ENCODE measurements at places on chromosomes 13 and 19.

DNA sequence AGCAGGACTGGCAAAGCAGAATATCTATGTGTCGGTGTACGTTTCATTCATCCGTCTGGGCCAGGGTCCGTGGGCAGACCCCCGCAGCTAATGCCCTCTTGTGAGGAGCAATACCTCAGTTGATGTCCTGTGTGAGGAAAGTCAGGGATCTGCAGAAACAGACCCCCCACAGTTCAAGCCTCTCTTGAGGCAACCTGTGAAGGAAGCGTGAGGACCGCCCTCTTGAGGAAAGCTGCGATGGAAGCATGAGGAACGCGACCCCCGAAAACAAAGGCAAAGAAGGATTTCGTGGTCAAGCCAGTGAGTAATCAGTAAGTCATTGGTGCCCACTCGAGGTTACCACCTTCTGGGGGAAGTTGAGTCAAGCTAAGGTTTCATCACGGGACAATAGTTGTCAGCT is 20.9 kb upstream of the ZNF83 start:
- no peak for DNase-seq

DNA sequence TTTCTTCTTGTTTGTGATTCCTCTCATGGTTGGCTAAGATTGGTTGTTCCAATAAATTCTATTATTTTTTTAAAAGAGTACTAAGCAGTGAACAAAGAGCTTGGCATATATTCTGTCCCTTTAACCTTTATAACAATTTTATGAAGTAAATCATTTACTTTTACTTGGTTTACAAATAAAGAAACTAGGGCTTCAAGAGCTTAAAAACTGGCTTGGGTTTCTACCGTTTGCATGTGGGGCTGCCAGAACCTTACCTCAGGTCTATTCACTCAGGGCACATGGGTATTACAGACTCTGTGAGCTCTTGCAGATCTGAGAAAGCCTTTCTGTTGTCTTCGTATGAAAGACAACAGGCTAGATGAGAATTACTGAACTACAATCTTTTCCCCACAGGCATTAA is 13.3 kb downstream of the N4BP2L1 start:
- DNase-seq: no peak

DNA sequence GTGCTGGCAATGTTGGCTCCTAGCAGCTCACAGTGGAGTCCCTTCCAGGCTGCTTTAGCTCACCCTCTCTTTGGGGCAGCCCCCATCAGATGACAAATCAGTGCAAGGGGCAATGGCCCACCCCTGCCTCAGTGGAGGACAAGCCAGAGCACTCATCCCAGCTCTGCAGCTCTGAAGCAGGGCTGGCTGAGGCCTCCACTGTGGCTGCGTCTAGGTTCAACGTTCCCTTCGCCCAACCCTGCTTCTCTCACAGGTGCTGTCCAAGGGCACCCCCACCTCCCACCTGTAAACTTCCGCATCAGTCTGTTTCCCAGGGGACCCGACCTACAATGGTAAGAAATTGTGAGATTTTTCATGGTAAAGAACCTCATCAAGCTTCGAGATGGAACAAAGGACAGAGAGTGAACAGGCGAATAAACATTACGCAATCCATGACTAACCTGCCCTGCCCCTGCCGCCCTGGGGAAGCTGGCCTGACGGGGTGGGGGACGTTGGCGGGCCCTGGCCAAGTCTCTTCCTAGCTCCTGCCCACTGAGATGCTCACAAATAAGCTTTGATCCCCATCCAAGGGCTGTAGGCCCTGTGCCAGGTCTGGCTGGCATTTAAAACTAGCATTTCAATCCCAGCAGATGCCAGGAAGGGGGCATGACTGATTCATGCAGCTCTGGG is 40.5 kb downstream of the DZIP1 start:
- no peak for DNase-seq

- DNase-seq: no peak
Observed at GRCh38 chr19:33325920-33326319, 23.6 kb upstream of the CEBPA start.

GRCh38 chr19:43784981-43785808 is 4.4 kb upstream of the KCNN4 start:
- DNase-seq: peak; percentile 71

DNA sequence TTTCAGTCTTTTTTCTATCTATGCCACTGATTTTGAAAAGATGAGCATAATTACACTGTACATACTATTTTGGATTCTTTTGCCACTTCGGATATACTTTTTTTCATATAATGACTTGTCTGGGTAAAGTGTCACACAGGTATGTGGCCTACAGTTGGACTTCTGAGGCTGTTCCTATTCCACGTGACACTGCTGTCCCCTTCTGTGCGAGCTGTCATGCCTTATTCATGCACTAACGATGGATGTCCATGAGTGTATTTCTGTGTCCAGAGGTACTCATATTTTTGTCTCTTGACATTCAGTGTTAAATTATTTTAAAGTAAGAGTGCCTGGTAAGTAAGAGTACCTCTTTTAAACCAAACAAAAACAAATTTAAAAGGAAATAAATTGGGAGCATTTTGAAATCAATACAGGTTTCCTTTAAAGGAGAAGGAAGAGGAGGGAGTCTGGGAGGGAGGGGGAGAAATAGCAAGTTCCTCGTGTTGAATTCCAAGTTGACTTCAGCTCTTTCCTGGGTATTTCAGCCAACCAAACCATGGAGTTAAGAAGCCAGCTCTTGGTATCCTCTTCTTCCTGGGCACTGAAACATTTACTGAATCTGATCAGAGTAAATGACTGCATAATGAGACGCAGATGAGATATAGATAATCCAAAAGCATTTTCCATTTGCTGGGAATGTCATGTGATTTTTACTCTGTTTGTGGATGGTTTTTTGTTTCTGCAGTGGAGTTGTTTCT is 61.3 kb downstream of the TNFRSF19 start:
- DNase-seq: no peak

DNA sequence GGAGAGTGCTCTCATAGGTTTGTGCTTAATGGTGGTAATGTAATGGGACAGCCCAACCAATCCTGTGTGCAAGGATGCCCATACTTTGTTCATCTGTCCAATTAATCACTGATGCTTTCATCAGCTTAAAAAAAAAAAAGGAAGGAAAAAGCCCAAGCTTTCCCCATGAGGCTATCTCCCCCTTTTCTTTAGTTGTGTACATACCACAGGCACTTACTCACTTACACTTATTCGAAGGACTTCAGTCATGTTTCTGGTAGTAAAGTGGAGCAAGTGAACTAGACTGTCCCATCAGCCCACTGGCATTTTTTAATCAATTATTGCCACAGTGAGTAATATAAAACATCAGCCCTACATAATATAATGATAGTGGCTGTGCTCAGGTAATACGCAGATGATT is 183.5 kb upstream of the UFM1 start:
- peak; percentile 53 for DNase-seq

- no peak for DNase-seq
Observed at GRCh38 chr19:4684312-4685095, 14.4 kb upstream of the MYDGF start.

DNA sequence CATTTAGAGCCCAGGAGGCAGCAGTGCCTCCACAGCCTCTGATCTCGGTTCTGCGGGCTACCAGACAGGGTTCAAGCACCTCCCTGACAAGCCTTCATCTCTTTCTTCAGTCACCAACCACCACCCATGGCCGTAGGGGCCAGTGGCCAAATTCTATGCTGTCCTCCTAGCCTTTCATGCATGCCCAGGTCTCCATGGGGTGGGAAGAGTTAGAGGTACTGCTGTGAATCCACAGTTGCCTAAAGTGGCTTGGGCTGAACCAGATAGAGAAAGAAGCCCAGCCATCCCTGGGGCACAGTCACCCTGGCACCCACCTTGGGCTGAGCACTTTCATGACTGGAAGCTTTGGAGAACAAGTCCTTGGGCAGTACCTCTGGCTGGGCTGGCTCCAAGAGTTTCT is 97.4 kb downstream of the ZDHHC20 start:
- no peak for DNase-seq

DNA sequence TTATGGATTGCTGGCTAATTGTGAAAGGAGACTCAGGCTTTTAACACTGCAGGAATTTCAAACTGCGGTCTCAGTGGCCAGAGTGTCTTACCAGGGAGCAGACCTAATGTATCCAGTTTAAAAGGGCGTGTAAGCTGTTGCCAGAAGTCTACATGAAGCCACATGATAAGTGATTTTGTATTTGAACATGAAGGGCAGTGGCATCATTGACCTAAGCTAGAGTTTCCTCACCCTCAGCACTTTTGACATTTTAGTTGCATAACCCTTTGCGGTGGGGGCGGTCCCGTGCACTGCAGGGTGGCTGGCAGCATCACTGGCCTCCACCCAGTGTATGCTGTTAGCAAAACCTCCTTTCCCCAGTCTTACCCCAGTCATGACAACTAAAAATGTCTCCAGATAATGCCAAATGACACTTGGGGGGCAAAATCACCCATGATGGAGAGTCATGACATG is 23.7 kb upstream of the GPR18 start:
- DNase-seq: peak; percentile 43

- no peak for DNase-seq
Observed at GRCh38 chr13:73496711-73497110, 437.9 kb downstream of the KLF5 start.

GRCh38 chr19:47243776-47244547 is 12.4 kb upstream of the CCDC9 start:
- DNase-seq: peak; percentile 99

DNA sequence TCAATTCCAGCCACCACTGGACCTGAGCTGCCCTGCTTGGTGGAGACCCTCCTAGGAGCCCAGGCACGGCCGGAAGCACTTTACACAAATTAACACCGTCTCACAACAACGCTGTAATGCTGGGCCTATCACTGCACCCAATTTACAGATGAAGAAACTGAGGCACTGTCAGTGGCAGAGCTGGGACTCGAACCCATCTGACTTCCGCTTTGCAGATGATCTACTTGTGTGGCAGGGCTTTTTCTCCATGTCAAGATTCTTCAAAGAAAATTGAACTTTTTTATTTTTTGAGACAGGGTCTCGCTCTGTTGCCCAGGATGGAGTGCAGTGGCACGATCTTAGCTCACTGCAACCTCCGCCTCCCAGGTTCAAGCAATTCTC is 33.8 kb downstream of the ZFR2 start:
- DNase-seq: no peak

GRCh38 chr13:98482476-98483444 is 94.1 kb downstream of the STK24 start:
- peak; percentile 73 for DNase-seq

DNA sequence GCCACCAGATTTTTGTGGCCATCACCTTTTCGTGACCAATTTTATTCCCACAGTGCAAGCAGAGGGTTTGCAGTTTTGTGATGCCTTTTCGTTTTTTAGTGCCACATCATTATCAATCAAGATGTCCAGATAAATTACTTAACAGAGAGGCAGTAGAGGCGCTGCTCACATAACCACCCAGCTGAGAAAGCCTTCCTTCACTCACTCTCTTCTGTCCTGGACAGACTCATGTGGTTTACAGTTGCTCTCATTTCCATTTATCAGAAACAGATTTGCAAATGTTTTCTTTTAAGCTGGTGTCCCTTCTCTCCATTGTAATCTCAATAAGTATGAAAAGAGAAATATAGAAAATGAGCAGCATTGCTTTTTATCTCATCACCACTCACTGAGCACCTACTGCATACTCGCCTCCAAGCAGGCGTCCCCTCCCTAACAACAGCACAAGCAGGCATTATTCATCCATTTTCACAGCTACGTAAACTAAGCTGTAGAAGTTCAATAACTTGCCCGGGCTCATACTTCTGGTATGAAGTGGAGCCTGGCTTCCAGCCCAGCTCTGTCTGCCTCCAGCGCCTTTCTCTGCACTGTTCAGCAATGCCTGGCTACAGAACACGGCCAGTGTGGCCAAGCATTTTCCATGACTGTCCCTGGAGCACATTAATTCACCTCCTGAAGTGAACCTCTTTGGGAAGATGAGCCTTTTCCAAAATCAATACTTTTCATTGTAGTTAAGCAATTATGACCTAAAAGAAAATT is 34.6 kb upstream of the KATNAL1 start:
- DNase-seq: peak; percentile 92

DNA sequence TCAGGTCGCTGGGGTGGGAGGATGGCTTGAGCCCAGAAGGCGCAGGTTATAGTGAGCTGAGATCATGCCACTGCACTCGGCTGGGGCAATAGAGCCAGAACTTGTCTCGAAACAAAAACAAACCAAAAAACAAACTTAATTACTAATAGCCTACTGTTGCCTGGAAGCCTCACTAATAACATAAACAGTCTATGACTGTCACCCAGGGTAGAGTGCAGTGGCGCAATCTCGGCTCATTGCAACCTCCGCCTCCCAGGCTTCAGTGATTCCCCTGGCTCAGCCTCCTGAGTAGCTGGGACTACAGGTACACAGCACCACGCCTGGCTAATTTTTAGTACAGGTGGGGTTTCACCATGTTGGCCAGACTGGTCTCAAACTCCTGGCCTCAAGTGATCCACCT is 18.0 kb downstream of the CATSPERD start:
- DNase-seq: no peak

GRCh38 chr19:48454150-48454730 is 1.1 kb upstream of the KCNJ14 start:
- DNase-seq: no peak

- DNase-seq: no peak
Observed at GRCh38 chr13:32736648-32737047, 150.4 kb downstream of the PDS5B start.

DNA sequence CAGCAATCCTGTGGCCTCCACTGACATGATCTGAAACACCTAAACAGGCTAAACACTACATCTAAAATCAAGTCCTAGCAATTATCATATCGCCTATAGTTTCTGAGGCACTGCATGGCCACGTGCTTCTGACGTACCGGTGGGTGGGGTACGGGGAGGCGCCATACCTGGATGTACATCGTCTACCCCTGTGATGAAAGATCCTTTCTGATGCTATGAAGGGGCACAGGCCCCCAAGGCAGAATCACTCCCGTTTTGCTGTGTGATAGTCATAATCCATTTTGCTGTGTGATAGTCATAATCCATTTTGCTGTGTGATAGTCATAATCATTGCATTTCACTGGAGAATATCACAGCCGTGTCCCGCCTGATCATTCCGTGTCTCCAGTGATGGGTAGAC is 118.7 kb upstream of the SOX1 start:
- DNase-seq: no peak

DNA sequence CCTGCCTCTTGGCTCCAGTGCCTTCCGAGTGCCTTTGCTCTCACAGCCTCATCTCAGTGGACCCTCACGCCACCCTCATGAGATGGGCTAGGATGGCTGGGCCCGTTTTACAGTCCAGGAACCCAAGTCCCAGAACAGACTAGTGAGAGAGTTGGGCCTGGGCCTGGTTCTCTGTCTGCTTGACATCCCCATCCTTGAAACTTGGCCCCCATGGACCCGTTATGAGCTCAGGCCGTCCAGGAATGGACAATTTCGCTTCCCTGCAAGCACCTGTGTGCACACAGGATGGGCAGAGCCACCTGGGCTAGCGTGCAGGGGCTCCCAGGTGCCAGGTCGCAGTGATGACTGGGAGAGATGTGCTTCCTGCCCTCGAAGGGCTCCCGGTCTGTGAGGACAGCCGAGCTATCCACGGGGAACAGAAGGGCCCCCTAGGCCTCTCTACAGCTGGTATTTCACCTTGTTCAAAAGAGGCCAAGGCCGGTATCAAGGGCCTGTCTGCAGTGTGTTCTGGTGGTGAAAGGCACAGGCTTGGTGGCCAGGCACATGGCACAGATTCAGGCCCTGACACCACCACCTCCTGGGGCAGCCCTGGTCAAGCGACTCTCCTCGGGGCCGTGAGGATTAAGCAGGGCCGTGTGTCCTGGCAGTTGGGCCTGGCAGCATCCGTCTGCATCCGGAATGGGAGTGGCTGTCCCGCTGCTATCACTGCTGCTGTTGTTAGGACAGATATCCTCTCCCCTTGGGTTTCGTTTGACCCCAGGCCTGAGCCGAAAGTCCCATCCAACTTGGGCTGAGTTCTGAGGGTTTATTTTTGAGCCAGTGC is 38.9 kb downstream of the CAPN12 start:
- no peak for DNase-seq

GRCh38 chr19:38924388-38924787 is 6.2 kb downstream of the SARS2 start:
- DNase-seq: no peak

Data from fibroblast of skin of scalp (primary cell).